ENCODE measurements at places on chromosomes 16 and 17.

- no peak for DNase-seq
Measured at GRCh38 chr17:36136036-36136435, 32.4 kb downstream of the CCL4 start.

DNA sequence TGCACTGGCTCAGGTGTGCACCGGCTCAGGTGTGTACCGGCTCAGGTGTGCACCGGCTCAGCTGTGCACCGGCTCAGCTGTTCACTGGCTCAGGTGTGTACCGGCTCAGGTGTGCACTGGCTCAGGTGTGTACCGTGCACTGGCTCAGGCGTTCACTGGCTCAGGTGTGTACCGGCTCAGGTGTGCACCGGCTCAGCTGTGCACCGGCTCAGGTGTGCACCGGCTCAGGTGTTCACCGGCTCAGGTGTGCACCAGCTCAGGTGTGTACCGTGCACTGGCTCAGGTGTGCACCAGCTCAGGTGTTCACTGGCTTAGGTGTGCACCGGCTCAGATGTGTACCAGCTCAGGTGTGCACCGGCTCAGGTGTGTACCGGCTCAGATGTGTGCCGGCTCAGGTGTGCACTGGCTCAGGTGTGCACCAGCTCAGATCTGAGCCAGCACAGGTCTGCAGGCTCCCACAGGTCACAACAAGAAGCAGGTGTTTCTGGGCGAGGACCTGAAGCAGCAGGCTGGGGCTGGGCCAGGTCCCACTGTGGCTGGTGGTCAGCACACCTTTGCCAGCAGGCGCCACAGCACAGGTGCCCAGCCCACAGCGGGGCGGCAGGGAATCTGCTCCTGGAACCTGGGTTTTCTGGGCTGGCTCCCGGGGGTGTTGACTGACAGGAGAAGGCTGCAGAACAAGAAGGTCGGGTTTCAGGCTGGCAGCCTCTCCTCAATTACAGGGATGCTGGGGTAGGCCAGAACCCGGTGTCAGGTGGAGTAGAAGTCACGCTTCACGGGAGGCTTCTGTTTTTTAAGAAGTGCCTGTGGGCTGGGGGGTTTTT, 17.2 kb downstream of the METRNL start:
- DNase-seq: no peak

GRCh38 chr16:30372038-30372712, 1.9 kb upstream of the TBC1D10B start:
- no peak for DNase-seq

DNA sequence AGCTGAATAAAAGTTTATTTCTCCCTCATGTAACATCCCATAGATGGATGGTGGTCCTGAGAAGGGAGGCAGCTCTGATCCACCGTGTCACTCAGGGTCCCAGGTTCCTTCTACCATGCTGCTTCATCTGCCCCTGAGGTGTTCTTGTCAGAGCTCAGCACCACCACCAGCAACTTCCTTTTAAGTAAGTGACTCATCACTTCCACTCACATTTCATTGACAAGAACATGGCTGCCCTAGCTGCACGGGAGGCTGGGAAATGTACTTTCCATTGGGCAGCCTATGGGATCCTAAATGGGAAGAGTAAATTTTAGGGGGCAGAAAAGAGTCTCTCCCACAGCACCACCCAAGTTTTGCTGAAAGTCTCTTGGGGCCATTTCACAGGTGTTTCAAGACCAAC, 134.7 kb downstream of the USP31 start:
- no peak for DNase-seq

DNA sequence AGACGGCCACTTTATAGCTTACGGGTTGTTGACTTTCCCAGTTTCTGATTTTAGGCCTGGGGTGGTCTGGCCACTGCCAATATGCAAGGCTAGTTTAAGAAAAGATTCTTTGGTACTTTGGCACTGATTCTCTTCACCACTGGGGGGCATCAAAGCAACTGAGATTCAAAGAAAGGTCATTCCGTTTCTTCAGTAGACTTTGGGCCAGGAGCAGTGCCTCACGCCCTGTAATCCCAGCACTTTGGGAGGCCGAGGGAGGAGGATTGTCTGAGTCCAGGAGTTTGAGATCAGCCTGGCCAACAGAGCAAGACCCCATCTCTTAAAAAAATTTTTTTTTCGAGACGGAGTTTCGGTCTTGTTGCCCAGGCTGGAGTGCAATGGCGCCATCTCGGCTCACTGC, 53.0 kb downstream of the RPA1 start:
- DNase-seq: no peak

GRCh38 chr16:11914210-11915113, 1.3 kb downstream of the GSPT1 start:
- DNase-seq: no peak

DNA sequence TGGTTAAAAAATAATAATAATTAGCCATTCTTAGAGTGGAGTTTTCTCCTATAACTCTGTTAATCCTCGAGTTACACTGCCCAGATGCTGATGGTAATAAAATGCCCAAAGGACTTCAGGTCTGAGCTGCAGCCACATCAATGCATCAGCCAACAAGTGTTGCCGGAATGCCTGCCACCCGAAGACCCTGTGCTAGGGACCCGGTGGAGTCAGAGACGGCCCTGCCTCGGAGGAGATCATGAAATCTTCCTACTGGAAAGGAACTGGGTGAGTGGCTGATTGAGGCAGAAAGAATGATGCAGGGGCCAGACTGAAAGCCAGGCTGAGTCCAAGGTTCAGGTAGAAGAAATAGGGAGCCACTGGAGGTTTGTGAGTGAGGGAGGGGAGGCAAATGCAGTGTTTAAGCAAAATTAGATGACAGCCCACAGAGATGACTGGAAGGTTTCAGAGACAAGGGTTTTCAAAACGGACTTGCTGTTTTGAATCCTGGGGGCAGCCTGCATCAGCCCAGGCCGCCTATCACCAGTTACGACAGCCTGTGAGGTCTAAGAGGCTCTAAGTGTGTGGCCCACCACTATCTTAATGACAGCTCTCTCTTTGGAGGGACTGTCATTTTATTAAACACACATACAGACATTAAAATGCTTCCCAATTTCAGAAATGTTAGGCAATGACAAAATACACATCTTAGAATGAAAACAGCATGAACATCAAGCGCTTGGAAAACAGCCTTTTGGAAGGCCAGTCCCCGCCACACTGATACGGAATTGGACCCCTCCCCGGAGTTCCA, 100.0 kb downstream of the ZNF423 start:
- no peak for DNase-seq

Data from stimulated activated CD4-positive, alpha-beta T cell treated with anti-CD3 and anti-CD28 coated beads, Interleukin-15, amount 100 ng/mL, for 1 hour (primary cell).